ENCODE measurements at places on chromosomes 6 and 20.

DNA sequence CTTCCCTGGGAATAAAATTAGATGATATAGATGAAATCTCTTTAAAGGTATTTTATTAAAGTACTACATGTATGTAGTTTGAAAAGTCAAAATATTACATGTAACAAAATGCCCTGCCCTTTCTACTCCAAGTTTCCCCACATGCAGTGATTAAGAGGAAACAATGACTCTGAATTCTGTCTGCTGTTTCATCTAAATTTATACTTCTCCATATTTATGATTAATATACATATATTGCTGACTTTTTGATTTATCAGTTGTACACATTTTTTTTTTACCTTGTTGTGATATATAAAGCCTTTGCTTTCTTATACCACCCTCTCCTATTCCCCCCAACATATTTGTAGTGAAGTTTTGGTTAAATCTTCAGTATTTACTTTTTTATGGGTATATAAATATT is 127.9 kb downstream of the ZFAND3 start:
- DNase-seq, result no peak

DNA sequence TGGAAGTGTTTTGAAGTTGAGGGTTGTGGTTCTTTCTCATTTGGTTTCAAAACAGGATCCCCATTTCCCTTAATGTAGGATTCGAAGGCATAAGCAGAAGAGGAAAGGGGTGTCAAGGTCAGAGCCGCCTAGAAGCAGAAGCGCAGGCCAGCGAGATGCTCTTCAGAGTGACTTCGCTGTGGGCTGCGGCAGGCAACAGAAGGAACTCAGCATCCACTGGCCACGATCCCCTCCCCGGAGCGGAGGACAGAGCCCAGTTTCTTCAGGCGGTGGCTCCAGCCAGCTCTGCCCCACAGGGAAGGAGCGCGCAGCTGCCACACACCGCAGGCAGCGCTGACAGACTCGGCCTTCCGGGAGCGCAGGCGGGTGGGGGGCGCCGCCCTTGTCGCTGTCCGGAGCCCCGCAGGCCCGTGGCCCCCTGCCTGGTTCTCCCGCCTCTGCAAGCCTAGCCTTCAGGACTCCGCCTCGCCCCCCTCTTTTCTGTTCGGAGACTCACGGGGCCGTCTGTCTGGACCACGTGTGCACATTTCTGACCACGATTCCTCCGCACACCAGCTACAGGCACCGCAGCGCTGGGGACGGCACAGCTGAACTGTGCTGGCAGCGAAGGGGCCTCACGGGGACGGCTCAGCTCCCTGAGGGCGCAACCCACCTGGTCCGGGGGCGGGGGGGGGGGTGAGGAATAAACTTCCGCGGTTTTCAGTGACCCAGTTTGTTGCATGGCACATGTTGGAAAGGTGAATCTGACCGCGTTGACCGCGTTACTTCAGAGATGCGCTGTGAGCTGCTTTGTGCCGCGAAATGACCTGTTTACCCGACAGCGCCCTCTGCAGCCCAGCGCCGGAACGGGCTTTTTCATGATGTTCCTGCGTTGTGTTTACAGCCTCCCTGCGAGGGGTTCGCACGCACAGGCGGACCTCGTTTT is 26.1 kb downstream of the TTLL2 start:
- DNase-seq, result peak; percentile 87

GRCh38 chr6:144816936-144817335 is 531.8 kb downstream of the UTRN start:
- DNase-seq, result no peak

- no peak for DNase-seq
Measured at GRCh38 chr6:159602431-159603041, 90.5 kb downstream of the SOD2 start.

GRCh38 chr6:124604719-124605118 is 357.5 kb upstream of the RNF217 start:
- DNase-seq, result no peak

DNA sequence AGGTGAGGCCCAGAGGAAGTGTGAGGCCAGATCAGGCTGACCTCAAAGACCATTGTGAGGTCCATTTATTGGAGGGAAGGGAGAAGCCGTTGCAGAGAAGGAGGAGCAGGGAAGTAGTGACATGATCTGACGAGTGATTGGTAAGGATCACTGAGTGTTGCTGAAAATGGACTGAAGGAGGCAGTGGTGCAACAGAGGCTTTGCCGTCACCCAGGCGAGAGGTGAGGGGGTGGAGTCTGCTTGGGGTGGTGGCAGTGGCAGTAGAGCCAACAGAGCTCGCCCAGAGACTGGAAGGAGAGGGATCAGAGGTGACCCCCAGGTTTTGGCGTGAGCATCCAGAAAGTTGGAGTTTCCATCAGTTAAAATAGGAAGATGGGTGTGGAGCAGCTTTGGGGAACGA is 67.9 kb upstream of the CLDN20 start:
- no peak for DNase-seq

DNA sequence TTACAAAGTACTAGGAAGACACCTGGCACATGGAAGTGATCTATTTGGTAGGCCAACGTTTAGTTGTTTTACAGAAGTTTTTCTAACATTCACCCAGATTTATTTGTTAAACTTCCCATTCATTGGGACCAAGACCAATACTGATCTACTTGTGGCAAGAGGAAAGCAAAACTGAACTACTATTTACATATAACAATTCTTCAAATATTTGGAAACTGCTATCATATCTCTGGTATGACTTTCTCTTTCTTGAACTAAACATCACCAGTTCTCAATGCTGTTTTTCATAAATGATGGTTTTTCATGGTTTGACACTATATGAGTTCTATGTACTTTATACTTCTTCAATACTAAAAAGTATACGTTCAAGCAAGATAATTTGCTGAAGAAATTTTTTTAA is 189.2 kb downstream of the ASCC3 start:
- DNase-seq, result no peak

DNA sequence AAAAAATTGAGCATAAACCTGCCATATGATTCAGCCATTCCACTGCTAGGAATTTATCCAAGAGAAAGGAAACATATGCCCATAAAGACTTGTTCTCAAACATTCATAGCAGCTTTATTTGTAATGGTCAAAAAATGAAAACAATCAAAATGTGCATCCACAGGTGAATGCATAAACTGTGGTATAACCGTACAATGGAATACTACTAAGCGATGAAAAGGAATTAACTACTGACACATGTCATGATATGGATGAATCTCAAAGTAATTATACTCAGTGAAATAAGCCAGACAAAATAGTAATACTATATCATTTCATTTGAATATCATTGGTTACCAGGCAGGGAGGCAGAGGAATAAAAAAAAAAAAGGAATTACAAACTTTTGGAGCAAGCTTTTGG is 25.8 kb upstream of the BRPF3 start:
- no peak for DNase-seq

- DNase-seq, result no peak
Measured at GRCh38 chr6:83354747-83355146, 76.1 kb downstream of the ME1 start.

- DNase-seq, result no peak
Measured at GRCh38 chr20:18702736-18703135, 110.8 kb upstream of the SCP2D1 start.

DNA sequence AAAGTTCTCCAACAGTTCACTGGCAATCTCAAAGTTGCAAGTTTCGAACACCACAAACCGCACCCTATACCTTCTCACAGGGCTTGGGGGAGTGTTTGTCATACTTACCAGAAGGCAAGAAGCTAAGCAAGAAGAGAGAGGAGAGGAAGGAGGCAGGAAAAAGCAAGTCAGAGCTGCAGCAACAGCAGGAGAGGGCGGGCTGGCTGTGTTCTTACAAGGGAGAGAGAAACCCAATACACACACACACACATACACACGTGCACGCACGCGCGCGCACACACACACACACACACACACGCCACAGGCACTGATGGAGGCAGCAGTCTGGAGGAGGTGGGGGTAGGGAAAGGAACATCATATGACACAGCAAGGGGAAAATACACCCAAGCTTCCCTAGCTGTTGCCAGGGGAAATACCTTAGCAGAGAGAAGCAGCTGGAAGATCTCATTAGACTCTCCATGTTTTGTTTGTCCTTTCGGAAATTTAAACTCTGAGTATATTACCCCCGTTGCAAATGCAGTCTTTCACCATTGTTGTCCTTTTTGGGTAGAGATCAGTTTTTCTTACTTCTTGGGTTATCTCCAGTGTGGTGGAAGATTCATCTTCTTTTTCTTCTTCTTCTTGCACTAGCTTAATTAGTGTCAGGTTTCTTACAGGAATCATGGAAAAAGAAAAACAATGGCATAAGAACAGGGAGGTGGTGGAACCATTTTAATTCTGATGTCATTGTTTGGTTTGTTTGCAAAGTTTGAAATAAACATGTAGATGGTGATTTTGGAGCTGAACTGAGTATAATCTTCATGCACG is at the start of gene TXLNB:
TSS of gene TXLNB (minus strand) at position 186 of the 807 bp plus-strand sequence. CDS start 3,099 bp downstream, outside the sequence.
- peak; percentile 59 for DNase-seq

DNA sequence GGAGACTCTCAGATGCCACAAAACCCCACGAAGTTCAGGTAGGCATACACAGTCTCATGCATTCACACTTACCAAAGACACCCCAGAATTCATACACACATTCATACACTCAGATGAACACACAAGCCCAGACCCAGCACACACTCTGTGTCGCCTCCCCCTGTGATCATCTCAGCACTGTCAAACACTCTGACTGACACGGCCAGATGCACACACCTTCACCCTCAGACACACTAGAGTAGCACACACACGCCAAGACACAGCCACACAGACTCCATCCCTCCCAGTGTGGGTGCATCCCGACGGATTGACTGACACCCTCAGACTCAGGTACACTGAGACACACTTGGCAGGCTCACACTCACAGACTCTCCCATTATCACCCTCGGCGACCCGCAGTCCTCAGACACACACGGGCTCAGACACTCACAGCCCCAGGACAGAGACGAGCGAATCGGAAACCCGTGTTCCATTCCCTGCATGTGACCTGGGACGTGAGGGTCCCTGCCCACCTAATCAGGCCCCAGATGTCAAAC is 872 bp upstream of the RIMS4 start:
- DNase-seq, result no peak

DNA sequence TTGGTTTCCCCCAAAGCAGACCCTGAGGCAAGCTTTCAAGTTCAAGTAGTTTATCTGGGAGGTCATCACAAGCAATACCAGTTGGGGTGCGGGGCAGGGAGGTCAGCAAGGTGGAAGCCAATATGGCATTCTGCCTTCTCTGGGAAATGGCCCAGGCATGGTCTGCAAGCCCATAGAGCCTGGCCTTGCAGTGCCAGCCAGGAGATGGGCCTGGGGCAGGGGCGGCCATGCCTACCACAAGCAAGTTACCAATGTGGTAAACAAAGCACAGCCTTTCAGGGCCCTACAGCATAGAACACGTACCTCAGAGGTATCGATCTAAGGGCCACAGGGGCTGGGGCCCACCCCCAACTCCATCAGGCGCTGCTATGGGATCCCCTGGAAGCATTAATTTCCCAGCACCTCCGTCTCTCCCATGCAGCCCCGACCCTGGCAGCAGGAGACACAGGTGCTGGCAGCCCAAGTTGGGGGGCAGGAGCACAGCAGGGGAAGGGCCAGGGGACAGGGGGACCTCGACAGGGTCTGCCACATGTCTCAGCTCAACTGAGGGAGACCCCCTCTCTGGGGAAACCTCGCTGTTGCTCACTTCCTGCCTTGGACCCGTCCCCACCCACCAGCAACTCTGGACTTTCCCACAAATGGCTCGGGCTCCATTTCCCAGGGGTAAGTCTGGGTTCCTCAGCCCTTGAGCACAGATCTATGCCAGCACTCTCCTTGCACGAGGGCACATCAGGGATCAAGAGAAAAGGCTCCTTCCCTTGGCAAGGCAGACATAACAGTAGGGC is 369.0 kb downstream of the PREX1 start:
- no peak for DNase-seq

DNA sequence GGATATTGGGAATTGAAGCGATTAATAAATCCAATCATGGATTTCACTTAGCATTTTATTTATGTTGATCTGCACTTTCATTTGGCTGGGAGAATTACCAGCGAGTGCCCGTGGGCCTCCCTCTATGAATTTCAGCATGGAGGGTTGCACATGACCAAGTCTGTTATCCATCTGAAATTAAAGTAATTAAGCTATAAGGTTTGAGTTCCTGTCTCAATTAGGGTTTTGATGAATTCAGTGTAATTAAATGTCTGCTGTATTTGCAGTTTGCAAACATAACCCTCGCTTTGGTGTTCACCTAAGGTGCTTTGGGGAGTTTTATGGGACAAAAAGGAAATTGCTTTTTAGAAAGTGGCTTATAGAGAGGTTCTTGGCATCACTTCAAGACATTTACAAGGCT is 169.8 kb upstream of the RIN2 start:
- DNase-seq, result no peak

DNA sequence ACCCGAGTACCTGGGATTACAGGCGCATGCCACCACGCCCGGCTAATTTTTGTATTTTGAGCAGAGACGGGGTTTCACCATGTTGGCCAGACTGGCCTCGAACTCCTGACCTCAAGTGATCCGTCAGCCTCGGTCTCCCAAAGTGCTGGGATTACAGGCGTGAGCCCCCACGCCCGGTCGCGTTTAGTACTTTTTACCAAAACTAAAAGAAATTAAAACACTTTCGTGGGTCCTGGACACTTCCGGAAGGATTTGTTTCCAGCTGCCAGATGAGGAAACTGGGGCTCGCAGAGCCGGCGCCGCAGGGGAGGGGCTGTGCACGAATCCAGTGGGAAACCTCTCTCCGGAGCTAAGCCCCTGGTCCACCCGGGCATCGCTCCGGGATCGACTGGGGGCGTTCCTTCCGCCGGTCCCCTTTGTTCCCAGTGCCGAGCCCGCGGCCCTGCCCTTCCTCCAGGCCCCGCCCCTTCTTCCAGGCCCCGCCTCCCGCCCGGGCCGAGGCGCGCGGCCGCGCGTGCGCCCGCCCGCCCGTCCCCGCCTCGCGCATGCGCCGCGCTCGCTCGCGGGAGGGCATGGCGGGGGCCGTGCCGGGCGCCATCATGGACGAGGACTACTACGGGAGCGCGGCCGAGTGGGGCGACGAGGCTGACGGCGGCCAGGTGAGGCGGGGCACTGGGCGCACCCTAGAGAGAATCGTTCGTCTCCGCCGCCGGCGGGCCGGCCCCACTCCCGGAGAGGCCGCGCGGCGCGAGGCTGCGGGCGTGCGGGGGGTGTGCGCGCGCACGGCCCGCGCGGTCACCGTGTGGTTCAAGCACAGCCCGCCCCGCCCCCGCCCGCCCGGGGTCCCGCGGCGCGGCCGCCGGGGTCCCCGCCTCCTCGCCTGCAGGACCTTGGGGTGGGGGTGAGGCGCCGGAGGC is at the start of gene NELFCD:
TSS of gene NELFCD (plus strand) at position 546 of the 917 bp plus-strand sequence. CDS start at position 600, 54 bp downstream.
- peak; percentile 90 for DNase-seq

DNA sequence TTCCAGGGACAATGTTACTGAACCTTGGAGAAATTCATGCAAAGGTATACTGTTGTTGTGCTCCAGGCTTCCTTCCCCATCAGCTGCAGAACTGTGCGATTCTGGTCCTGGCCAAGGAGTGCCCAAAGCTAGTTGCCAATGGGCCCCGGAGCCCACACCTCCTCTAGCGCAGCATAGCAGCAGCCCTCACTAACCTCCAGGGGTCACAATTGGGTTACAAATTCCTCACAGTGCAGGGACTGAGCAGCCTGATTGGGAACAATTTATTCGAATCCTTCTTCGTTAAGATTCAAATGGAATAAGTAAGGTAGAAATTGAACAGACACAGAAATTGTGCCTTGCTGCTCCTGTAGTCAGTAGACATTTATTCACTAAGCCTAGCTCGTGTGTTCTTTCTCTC is 284.9 kb downstream of the PRKN start:
- no peak for DNase-seq

- no peak for DNase-seq
Measured at GRCh38 chr6:88236612-88237360, 70.6 kb upstream of the CNR1 start.

GRCh38 chr20:20823476-20823881 is 111.0 kb upstream of the RALGAPA2 start:
- DNase-seq, result no peak

GRCh38 chr6:104771258-104771832 is 88.4 kb downstream of the HACE1 start:
- DNase-seq, result no peak

- no peak for DNase-seq
Measured at GRCh38 chr6:170147056-170147787, 143.7 kb downstream of the DLL1 start.
